ENCODE measurements at places on chromosomes 1 and 21.

GRCh38 chr1:174654560-174654959 is 206.8 kb downstream of the GPR52 start:
- no peak for DNase-seq

GRCh38 chr1:113283914-113284313 is 106.4 kb upstream of the MAGI3 start:
- DNase-seq, result no peak

GRCh38 chr21:28426545-28426944 is 566.1 kb downstream of the LTN1 start:
- DNase-seq, result no peak

GRCh38 chr1:227937838-227938145 is 9.9 kb downstream of the WNT9A start:
- no peak for DNase-seq

GRCh38 chr1:43450251-43450941 is 3.3 kb downstream of the HYI start:
- DNase-seq, result no peak

DNA sequence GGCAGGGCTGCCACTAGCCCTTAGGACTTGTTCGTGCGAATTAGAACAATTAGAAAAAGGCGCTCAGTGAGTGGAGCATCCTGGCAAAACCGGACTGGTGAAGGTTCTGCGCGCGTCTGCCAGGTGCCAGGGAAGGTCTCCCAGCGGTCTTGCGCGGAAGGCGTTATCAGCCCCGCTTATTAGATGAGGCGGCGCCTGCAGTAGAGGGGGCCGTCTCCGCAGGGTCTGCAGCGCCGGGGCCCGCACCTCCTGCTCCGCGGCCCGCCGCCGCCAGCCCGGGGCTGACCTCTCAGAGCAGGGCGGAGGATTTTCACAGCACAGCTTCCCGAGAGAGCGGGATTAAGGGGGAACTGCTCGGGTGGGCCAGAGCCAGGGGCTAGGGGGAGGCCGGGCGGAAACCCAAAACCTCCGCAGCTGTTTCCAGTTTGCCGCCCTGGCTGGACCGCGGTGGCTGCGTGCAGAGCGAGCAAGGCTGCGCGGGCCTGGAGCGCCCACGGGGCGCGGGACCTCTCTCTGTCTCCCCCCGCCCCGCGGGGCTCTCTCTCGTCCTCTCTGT is 155.2 kb downstream of the FOXD2 start:
- no peak for DNase-seq

GRCh38 chr1:192104852-192105251 is 53.4 kb upstream of the RGS18 start:
- DNase-seq, result no peak

- DNase-seq, result no peak
Observed at GRCh38 chr1:94745742-94746141, 74.4 kb upstream of the SLC44A3 start.

- no peak for DNase-seq
Observed at GRCh38 chr1:87252406-87252805, 76.3 kb upstream of the LMO4 start.

- no peak for DNase-seq
Observed at GRCh38 chr1:44292651-44293050, 62.4 kb downstream of the ERI3 start.
